ENCODE measurements at places on chromosomes 16 and 17. TPM values are rescaled to one million over a fixed set of nuclear protein-coding genes. Genes with fewer than 3 reads are reported as not detected.

Gene NHLRC4
- polyA plus RNA-seq = 0.73 TPM

Gene CCL1
- not detected for polyA plus RNA-seq

Gene LPO
- 0.83 TPM for polyA plus RNA-seq

Gene CCL8
- not detected for polyA plus RNA-seq

Gene SRCIN1
- 79.4 TPM for polyA plus RNA-seq

Gene CCDC154
- polyA plus RNA-seq = 2.5 TPM
